ENCODE measurements at places on chromosomes 6 and 20.

- DNase-seq = no peak
Observed at GRCh38 chr6:66103954-66104353, 396.9 kb upstream of the EYS start.

GRCh38 chr6:109740787-109741186 lies 49.7 kb downstream of the FIG4 start:
- no peak for DNase-seq

- no peak for DNase-seq
Observed at GRCh38 chr20:542777-543368, 717 bp downstream of the CSNK2A1 start.

DNA sequence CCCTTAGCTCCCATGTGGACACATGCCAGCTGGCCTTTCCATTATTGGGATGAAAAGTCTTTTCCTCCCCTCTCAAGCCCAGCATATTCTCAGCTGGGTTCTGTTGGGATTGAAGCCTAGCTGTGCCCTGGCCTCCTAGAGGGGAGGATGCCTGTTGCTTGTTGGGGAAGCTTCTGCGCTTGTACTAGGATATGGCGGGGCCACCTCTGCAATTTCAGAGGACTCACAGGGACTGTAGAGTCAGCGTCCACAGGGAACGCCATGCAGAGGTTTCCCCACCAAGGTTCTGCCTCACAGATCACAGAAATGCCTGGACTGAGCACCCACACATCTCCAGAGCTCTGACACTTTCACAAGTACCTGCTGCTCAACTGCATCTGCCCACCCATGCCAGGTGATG lies 288.7 kb upstream of the FOXQ1 start:
- no peak for DNase-seq

GRCh38 chr6:71301546-71301945 lies 12.9 kb downstream of the OGFRL1 start:
- DNase-seq = no peak

DNA sequence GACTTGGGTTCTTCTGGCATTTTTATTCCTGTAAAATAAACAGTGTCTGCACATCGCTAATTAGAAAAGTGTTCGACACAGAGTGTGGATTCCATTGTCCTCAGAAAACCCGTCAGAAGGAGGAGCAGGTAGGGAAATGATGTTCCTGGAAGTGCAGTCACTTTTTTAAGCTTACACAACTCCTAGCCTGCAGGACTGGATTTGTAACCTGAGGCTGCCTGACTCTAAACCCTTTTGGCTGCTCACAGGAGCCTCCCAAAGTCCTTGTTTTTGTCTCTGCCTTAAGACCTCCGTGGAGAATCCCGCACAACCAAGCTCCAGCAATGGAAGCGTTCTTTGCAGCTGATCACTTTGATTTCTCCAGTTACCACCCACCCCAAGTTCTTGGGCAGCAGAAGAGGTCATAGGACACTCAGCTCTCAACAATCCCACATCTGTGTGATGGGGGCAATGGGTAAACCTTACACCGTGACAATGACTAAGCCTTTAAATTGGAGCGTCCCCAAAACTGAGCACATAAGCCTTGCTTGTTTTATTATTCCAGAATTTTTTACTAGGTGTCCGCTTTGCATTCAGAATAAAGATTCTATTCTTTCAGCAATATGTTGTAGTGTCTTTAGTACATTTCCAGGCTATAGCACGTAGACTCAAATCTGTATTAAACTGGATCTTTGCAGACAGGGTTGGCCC lies 227.9 kb downstream of the TBXT start:
- no peak for DNase-seq

DNA sequence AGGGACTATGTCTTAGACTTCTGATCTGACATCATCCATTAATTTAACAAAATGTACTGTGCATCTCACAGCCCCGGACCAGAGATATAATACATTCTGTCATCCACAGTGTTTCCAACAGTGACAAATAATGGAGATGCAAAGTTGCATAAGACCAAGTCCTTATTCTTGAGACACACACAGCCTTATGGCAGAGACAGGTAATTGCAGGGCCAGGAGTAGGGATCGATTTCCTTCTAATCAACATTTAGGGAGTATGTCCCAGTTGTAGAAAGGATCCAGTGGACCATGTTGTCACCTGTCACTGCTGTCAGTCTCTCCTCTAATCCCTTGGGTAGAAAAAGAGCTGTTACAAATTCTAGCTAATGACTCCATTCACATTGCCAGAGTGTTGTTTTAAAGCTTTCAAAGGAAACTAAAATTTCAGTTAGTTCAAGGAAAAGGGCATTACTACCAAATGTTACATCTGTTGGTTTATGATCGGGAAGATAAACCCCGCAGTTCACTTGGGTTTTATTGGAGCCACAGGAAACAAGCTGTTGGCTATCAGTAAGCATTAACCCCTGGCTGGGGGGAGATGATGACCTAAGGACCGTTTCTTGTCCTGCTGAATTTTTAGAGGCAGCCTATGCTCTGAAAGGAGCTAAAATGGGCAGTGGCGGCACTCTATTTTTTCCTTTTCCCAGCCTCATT lies 111.4 kb upstream of the ATXN1 start:
- no peak for DNase-seq

DNA sequence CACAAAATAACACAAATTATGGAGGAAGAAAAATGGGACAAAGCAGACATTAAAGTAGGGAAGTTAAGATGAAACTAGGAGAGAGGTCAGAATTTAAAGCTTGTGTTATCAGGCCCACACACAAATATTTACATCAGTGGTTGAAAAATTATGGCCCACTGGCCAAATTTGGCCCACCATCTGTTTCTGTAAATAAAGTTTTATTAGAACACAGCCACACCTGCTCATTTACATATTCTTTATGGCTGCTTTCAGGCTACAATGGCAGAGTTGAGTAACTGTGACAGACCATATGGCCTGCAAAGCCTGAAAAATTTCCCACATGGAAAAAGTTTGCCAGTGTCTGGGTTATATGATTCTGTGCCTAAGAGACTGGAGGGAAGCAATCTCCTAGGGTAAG lies 49.0 kb downstream of the SLC22A23 start:
- no peak for DNase-seq

DNA sequence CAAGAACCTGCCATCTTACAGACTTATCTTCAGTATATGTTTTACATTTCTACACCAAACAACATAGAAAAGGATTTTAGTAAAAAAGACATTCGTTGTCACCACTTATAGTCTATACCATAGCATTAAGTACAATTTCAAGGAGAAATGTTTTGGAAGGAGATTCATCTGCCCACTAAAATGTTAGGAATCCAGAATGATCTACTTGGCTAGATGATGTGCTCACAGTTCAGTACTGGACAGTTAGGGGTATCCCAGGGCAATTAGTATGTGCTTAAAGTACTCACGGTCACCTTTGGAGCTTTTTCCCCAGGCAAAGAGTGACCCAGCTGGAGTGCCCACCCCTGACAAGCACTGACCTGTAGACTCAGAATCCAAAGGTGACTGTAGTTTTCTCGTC lies 222.9 kb downstream of the SLC24A3 start:
- DNase-seq = no peak

- DNase-seq = no peak
Observed at GRCh38 chr6:52724042-52724405, 39.3 kb downstream of the GSTA2 start.

DNA sequence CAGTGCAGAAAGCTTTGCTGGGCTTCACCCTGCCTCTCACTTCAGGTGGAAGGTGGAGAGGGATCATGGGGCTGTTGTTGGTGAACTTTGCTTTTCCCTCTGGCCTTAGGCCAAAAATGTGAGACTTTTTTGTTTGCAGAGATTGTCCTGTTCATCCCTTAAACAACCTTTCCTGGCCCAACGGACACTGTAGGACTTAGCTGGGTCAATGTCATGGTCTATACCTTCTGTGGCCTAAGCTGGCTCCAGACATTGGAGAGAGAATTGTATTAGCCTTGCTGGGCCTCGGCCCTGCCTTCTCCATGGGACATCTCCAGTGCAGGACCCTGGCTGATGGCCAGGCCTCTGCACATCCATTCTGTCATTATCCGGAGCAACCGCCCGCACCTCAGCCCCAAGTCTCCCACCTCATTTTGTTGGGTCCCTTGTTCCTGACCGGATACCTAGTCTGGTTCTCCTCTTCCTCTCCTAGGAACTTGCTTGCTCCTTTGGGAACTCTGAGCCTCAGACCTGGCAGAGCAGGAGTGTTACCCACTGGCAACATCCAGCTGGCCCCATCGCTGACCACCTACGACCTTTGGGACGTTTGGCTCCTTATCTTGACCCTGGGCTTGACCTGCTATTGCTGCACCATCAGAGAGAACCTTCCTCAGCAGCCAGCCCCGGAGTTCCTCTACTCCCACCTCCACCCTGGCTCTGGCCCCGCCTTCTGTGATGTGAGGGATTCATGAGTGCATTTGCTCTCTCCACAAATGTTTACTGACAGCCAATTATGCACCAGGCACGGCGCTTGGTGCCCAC lies 128.2 kb downstream of the BANF2 start:
- DNase-seq = no peak

- no peak for DNase-seq
Observed at GRCh38 chr20:35742741-35743523, 872 bp upstream of the RBM39 start.

GRCh38 chr6:27311806-27312145 lies 297 bp downstream of the POM121L2 start:
- DNase-seq = no peak

DNA sequence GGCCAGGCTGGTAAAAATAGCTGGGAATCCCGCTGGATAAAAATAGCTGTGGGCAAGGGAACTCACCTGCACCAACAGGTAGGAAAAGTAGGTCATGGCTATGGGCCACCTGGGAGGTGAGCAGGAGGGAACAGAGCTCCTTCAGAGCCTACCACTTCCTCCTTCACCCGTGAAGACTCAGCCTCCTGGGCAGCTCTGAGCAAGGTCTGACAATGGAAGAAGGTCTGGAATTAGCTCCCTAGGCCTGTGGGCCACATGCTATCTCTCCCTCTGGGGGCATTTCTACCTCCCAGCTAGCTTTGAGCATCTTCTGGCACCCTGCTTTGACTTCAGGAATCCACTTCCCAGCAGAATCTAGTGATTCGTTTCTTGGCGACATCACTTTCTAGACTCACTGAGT lies 153.9 kb downstream of the MRPL14 start:
- DNase-seq = no peak

DNA sequence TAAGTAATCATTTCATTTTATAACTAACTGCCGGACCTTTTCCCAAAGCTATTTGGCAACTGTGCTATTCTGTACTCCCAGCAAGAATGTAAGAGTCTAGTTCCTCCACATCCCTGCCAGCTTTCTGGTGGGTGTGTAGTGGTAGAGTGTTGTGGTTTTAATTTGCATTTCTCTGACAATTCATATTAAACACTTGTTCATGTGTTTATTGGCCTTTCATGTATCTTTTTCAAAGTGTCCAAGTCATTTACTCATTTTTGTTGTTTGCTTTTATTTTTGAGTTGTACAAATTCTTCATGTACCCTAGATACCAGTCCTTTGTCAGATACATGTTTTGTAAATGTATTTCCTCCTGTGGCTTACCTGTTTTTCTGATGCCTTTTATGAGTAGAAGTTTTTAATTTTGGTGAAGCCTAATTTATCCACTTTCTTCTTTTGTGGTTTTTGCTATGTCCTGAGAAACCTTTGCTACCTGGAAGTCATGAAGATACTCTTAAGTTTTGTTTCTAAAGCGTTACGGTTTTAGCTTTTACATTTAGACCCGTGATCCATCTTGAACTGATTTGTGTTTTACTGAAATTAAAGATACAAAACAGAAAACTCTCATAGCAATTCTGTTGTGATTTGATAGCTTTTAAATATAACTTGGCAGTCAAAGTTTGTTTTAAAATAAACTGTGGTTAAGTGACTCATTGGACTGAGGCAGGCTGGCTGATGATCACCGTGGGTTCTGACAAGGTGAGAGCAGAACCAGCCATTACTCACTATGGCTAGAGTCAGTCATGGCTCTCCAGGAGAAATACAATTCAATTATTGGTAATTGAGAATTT lies 8.0 kb downstream of the MYLIP start:
- no peak for DNase-seq

DNA sequence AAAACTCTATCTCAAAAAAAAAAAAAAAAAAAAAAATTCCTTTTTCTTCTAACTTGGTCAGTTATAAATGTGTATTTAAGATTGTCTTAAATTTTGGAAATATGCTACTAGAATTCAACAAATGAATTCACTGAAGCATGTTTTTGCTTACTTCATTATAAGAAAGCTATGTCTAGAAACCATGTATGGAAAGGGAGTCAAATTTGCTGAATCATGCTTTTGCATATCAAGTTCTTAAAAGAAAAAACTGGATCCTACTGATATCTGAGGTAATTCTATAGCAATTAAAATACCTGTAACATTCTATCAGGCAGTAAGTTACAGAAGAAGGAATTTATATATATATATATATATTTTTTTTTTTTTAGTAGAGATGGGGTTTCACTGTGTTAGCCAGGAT lies 27.7 kb downstream of the AKIRIN2 start:
- DNase-seq = no peak

DNA sequence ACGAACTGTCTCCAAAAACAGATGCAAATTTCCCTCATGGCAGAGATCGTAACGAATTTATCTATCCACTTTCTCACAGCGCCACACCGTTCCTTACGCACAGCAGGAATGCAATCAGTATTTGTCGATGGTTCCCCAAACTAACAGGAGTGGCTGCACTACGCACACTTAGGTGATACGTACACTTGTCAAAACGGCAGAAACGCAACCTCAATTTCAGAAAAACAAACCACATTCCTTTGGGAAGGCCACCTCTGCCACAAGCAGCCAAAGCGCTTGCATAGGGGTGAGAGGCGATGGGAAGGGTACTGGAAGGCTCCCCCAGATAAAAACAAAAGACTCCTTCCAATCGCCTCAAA lies 638 bp downstream of the MDN1 start:
- DNase-seq = no peak

DNA sequence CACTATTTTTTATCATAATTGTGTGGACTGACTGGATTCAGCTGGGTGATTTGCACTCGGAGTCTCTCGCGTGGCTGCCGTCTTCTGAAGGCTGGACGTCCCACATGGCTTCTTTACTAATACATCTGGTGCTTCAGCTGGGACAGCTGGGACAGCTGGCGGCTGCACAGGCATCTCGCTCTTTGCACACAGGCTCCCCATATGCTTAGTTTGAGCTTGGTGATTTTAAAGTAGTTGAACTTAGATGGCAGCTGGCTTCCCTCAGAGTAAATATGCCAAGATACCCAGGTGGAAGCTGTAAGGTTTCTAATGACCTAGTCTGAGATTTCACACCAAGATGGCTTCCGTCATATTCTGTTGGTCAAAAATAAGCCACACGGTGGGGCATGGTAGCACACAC lies 38.7 kb upstream of the PPP1R3G start:
- no peak for DNase-seq

DNA sequence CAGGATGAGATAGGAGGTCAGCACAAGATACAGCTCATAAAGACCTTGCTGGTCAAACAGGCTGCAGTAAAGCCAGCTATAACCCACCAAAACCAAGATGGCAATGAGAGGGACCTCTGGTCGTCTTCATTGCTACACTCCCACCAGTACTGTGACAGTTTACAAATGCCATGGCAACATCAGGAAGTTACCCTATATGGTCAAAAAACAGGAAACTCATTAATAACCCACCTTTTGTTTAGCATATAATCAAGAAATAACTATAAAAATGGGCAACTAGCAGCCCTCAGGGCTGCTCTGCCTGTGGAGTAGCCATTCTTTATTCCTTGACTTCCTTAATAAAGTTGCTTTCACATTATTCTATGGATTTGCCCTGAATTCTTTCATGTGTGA lies 30.9 kb downstream of the SLC22A2 start:
- no peak for DNase-seq

All from HuH-7.5 (cell line).